ENCODE measurements at places on chromosomes 1 and 21.

- no peak for DNase-seq
Observed at GRCh38 chr1:202225131-202225530, 31.5 kb downstream of the LGR6 start.

DNA sequence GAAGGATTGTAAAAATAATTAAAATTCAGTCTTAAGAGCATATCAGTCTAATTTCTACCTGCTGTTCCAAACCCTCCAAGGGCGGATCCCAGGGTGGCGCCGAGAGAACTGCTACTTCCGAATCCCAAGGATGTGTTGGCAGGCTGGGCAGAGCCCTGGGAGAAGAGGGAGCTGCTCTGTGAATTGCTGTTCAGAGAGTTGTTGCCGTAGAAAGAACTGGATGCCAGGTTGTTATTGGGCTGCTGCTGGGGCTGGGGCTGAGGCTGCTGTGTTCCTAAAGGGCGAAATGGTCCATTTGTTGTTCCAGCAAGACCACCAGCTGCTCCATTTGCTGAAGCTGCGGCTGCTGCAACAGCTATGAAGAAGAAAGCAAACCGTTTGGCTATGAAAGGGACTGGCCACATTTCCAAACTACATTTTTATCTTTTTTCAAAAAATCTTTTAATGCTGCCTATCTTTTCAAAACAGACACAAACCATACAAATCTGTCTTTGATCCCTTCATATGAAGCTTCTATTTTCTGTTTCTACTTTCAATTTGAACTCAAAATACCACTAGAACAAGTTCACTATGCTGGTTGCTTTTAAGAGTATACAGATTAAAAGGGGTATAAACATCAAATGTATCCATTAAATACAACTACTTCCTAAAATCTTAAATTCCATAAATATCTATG is 57.5 kb upstream of the SDC3 start:
- DNase-seq = no peak

DNA sequence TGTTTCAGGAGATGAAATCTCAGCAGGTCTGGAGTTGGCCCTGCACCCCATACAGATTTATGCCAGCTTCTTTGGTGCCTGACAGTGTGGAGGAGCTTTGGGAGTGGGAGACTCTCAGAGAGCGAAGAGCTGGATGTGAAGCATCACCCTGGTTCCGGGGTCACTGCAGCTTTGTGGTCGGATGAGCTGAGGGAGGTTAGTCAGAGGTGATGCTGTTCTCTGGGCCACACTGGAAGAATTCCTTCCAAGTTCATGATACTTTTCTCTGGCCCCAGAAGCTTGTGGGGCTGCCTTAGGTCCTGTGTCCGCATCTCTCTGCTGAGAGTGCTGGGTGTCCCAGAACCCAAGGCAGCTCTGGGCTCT is 467.8 kb downstream of the CAMTA1 start:
- DNase-seq = no peak

- DNase-seq = no peak
Observed at GRCh38 chr21:34307991-34308532, 55.7 kb upstream of the KCNE2 start.

GRCh38 chr1:161473348-161473747 is 31.9 kb upstream of the FCGR2A start:
- no peak for DNase-seq

DNA sequence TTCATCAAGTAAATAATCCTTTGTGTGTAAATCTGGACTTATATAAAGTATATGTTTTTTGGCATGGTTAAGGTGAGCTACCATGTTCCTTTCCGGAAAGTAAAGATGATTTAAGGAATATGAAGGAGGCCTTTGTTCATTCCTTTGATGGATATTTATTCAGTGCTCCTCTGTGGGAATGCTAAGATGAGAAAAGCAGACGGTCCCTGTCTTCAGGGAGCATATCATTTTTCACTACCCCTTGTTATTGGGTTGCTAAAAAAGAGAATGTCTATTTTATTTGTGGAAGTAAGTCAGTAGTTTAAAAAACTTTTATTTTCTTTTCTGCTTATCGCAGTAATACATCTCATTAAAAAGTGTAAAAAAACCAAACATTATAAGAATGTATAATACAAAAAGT is 35.1 kb upstream of the CNN3 start:
- DNase-seq = no peak

DNA sequence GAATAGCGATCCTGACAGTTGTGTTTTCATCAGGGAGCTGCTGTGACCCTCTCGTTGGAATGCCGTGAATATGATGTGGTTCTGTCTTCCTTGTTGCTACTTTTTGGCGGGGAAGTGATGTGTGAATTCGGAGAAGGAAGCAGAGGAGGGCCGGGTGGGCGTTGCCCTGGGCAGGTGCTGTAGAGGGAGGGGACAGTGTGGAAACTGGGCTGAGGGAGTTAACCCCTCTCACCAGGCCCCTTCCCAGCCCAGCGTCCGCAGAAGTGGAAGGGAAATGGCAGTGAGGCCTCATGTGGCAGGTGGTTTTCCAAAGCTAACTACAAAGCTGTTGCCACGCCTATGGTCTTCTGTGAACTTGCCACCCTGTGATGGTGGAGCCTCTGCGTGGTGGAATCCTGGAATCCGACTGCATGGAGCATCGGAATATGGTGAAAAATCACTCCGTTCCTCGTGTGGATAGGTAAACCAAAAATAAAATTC is 227.9 kb downstream of the DYRK1A start:
- no peak for DNase-seq

- no peak for DNase-seq
Observed at GRCh38 chr1:42746436-42747105, 6.5 kb upstream of the CLDN19 start.

- no peak for DNase-seq
Observed at GRCh38 chr1:94612525-94613204, 71.1 kb upstream of the F3 start.

DNA sequence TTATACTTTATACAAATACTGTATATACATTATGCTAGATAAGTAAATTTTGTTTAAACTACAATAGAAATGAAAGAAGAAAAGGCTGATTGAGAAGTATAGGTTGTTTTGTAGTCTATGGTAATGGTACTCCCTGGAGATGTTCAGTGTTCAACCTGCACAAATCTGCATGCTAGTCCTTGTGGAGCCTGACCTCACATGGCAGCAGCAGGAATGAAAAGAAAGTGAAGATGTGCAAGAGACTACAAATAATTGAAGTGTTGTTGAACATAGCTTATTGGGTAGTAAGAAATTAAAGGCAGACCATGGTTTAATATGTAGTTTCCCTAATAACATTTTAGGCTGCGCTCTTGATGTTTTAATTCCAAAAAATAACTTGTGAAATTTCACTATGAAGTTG is 201.2 kb downstream of the TGFB2 start:
- no peak for DNase-seq

GRCh38 chr1:169931795-169932231 is 38.1 kb upstream of the SCYL3 start:
- no peak for DNase-seq

- no peak for DNase-seq
Observed at GRCh38 chr1:206847337-206847834, 18.0 kb upstream of the IL20 start.

GRCh38 chr1:42926235-42926878 is 32.3 kb downstream of the SLC2A1 start:
- no peak for DNase-seq

DNA sequence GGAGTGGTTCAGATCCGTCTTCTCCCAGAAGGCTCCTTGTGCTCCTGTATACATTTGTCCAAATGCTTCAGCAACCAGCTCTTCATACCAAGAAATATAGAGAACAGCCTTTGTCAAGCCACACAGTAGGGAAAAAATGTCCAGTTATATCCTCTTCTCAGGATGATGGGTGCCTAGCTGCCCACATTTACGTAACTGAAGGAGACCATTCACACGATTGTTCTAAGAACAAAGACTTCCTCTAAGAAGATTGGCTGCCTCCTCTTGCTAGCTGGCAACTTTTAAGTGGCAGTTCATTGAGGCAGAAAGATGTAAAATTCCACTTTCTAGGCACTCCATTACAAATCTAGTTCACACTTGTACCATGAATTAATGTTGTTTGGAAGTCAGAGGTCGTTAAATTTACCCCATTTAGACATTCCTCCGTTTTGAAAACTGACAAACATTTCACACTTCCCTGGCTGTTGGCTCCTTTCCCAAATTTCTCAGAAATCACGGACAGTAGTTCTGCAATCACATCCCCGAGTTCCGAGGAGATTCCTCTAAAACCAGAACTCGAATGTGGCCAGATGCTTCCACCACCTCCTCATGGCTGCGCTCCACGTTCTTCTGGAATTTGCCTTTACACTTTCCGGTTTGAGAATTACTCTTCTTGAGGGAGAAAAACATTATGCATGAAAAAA is 45.6 kb upstream of the CSF1 start:
- no peak for DNase-seq

- DNase-seq = no peak
Observed at GRCh38 chr1:219324171-219324570, 150.5 kb downstream of the LYPLAL1 start.

- no peak for DNase-seq
Observed at GRCh38 chr1:212189352-212189738, 95.9 kb upstream of the PPP2R5A start.

- no peak for DNase-seq
Observed at GRCh38 chr21:28833182-28833581, 159.5 kb downstream of the LTN1 start.

DNA sequence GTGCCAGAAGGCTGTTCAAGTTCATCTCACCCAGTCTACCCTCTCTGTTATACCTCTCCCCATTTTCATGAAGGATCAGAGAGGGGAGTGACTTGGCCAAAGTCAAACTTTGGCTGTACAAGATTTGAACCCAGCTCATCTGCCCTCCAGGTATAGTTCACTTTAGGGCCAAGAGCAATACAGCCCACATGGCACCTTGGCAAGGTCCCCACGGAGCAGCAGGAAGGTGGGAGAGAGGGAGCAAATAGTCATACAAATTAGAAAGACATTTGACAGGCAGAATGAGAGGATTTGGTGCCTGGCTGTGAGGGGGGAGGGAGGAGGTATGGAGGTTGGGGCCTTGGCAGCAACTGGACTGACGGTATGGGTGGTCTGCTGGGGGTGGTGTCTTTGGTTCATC is 1.0 kb downstream of the HPCAL4 start:
- no peak for DNase-seq

DNA sequence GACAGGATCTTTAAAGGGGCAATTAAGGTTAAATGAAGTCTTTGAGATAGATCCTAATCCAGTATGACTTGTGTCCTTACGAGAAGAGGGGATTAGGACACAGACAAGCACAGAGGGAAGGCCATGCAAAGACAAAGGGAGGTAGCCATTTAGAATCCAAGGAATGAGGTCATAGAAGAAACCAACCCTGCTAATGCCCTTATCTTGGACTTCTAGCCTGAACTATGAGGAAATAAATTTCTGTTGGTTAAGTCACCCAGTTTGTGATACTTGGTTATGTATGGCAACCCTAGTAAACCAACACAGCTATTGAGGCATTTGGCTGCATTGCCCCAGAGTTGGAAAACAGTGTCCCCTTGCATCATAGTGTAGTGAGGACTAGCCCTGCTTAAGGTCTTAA is 121.3 kb downstream of the MAST2 start:
- DNase-seq = no peak

- DNase-seq = no peak
Observed at GRCh38 chr1:3399732-3400131, 54.7 kb upstream of the ARHGEF16 start.

- DNase-seq = no peak
Observed at GRCh38 chr21:26138615-26139257, 31.8 kb downstream of the APP start.
